Esophagus mucosa (tissue), 1 donor: ENCODE measurements at places on chromosomes 4 and X.

DNA sequence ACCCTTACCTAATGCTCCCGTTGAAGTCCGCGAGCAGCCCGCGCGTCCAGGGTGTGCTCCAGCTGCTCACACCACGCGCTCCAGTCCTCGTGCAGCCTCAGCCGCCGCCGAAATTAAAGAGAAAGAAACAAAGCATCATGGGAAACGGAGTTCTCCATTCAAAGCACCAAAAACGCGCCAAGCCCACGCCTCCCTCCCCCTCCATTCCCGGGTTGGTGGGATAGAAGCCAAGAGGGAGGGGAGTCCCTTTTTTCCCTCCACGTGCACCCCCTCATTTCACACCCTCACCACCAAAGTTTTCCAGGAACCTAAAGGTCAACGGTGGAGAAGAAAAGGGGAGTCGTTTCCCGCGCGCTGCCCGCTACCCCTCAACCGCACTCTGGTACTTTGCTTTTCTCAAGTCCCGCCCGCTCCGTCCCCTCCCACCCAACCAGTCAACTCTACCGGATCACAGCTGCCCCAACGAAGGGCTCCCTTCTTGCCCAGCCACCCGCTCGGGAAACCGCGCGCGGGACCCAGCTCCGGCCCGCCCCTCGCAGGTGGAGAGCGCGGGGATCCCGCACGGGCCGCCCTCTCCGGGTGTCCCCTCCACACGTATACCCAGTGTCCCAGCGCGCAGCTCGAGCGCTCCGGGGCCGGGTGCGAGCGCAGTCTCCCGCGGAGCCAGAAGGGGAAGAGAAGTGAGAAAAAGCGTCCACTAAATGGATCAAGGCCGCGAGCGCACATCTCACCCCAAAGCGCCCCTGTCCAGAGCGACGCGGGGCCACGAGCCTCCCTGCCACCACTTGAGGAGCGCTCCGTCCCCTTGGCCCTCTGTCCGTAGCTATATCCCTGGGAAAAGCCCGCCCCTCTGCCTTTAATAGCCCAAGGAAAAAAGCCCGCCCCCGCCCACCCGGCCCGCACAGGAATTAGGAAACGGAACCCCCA, 65.1 kb upstream of the CCDC160 start:
- peak; percentile 51 for ATAC-seq

DNA sequence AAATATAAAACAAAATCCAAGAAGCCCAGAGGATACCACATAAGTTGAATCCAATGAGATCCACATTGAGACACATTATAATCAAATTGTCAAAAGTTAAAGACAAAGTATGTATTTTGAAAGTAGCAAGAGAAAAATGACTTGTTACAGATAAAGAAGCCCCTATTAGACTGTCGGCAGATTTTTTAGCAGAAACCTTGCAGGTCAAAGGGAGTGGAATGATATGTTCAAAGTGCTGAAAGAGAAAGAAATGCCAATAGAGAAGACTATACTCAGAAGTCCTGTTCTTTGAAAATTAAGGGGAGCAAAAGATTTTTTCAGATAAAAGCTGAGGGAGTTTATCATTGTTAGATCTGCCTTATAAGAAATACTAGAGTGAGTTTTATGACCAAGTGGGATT, 148.9 kb upstream of the EPHA5 start:
- ATAC-seq: no peak

DNA sequence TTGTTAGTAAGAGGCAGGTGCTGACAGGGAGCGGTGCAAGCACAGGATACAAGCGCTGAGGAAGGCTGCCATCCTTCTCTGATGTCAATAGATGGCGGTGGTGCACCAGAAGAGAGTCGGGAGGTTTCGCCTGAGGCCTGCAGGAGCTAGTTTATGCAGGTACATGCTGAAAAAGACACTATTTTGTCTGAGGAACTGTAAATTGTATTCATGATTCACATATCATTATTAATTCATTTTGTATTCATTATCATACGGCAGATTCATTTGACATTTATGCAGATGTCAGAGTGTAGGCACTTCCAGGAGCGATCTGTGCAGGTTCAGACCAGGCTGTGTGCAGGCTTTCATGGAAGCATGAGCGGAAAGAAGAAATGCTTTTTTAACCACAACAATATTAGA, 824.0 kb downstream of the STIM2 start:
- peak; percentile 82 for ATAC-seq

DNA sequence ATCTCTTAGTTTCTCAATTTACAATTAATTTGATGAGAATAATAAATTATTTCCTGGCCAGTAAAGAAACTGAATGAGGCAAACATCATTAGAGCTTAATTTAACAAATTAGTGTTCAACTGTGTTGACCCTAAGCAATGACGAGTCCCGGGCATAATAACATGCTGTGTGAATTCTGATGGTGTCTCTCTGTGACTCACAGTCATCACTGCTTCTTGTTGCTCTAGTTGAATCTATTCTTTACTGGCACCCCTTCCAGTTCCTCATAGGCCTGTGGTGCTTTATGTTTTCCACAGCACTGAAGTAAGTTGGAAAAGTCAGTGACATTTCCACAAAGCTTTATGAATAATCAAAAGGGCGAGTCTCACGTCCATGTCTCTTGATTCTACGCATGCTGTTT, 57.7 kb upstream of the SLC7A11 start:
- ATAC-seq: no peak

- ATAC-seq: no peak
These were observed 77.9 kb upstream of the AFF2 start for GRCh38 chrX:148422526-148422925.

DNA sequence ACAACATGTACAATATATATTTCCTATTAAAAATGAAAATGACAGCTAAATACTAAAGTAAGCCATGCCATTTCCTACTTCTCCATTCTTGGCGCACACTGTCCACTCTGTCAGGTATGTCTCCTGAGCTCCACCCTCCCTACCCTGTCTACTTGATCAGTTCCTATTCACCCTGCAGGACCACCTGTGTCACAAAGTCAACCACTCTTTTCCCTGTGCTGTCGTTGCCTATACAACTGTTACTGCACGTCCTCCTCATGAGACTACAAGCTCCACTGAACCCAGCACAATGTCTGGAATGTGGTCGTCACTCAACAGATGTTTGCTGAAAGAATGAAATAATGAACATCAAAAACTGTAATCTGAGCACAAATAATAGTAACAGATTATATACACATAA, 54.9 kb downstream of the SLC9A7 start:
- ATAC-seq: no peak

DNA sequence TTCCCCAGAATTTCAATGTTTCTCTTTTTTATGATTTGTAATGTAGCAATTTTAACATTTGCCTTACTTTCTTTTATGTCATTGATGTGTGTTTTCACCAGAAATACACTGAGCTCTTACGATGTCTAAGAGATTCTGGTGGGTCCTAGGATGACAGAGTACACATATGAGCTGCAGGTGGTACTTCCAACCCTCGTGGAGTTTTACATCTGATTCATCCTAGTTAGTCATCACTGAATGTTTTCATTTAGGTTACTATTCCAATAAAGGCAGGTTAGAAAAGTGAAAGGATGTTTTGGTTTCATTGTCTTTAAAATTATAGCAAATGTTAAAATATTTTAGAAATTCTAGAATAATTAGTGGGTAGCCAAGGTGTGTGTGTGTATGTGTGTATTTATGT, 605.9 kb downstream of the ADGRL3 start:
- ATAC-seq: no peak

GRCh38 chrX:40831750-40832149, 96.4 kb upstream of the MED14 start:
- no peak for ATAC-seq

DNA sequence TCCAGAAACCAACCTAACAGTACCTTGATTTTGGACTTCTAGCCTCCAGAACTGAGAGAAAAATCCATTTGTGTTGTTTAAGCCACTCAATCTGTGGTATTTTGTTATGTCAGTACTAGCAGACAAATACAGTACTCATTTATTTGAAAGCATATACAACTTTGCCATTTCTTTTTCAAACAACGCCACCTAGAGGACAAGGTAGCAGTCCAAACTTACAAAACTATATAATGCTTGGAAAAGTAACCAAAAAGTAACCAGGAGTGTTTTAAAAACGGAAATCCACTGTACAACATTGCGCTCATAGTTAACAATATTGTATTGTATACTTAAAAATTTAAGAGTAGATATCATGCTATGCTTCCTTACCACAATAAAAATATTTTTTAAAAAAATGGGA, 37.0 kb upstream of the FGF13 start:
- ATAC-seq: no peak

DNA sequence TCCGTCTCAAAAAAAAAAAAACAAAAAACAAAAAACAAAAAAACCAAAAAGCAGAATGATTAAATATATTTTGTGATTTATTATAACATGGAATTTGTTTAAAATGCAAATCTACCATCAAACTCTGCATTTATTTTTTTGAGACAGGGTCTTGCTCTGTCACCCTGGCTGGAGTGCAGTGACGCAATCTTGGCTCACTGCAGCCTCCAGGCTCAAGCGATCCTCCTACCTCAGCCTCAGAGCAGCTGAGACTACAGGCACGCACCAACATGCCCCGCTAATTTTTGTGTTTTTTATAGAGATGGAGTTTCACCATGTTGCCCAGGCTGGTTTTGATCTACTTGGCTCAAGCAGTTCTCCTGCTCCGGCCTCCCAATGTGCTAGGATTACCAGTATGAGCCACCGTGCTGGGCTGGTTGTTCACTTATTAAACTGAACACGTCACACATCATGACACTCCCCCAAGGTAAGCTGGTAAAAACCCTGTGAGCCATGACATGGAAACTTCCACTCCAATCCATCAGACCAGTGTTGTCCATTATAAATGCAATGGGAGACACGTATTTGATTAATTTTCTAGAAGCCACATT, 45.7 kb downstream of the RBM47 start:
- ATAC-seq: peak; percentile 69

- no peak for ATAC-seq
These were observed 19.0 kb upstream of the IRAK1 start for GRCh38 chrX:154038656-154039055.

GRCh38 chr4:5801696-5802095, 90.7 kb downstream of the EVC start:
- no peak for ATAC-seq

- no peak for ATAC-seq
These were observed 79.4 kb downstream of the SLC9A6 start for GRCh38 chrX:136064661-136065043.

GRCh38 chrX:11665168-11666111, at the start of gene ARHGAP6:
Gene ARHGAP6 (minus strand): TSS chrX:11665920. CDS start chrX:11664828, 1,092 bp downstream.
- peak; percentile 36 for ATAC-seq

DNA sequence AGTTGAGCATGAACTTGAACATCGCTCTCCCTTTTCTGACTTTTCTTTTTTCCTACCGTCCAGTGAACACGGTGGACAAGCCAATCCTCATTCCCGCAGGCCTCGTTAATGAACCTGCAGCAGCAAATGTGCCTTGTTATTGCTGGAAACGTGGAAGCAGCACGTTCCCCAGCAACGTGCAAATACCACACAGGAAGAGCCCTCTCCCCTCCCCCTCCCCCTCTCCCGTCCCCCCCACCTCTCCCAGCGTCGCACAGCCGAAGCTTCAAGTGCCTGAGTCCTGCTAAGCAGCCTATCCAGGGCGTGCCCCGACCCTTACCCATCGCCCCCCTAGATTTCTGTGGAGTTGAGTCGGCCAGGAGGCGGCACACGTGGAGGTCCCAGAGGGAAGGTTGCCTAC, 219.9 kb downstream of the BCOR start:
- ATAC-seq: no peak

DNA sequence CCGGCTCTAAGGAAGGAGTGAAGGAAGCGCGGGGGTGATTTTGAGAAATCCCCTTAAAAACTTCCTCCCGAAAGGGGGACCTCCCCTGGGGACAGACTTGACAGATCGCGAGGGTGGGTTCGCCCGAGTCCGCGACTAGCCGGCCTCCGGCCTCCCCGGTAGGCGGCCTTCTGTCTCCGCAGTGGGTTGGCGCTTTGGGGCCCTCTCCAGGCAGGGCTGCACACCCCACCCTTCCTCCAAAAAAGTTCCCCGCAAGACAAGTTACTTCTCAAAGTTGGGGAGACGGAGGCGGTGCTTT, 24.8 kb downstream of the HOPX start:
- ATAC-seq: peak; percentile 44
